Body of pancreas (tissue), 4 donors: ENCODE measurements at places on chromosomes 5 and 9. TPM values are rescaled to one million over a fixed set of nuclear protein-coding genes. Genes with fewer than 3 reads are reported as not detected.

FBP1 gene
- 28.5 TPM for total RNA-seq

TLR4 gene
- total RNA-seq, result 7.6 TPM

IRX2 gene
- total RNA-seq, result 3.0 TPM

PCDHB12 gene
- 3.4 TPM for total RNA-seq

REEP5 gene
- 52.1 TPM for total RNA-seq

FOXD4L6 gene
- total RNA-seq, result not detected

SLC46A2 gene
- 0.78 TPM for total RNA-seq

ZNF79 gene
- total RNA-seq, result 11.5 TPM

CDC23 gene
- total RNA-seq, result 6.6 TPM

SLC6A7 gene
- total RNA-seq, result not detected

TOR4A gene
- total RNA-seq, result 9.9 TPM

CCL21 gene
- 32.6 TPM for total RNA-seq

CCDC192 gene
- total RNA-seq, result not detected

DNA sequence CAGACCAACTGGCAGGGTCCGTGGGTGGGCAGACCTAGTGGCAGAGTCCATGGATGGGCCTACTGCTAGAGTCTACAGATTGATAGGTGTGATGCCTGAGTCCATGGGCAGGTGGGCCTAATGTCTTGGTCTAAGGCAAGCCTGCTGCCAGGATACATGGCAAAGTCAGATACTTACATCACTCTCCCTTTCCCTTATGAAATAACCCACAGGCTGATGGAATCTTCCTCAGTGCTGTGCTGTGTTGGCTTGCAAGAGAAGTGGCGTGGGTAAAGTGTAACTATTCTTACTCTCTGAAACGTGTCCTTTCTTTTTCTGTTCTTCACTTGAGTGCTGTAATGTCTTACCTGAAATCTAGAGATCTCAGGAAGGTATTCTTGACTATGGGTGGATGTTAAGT lies 67.3 kb upstream of the ADRB2 start:
- DNase-seq, result no peak

DNA sequence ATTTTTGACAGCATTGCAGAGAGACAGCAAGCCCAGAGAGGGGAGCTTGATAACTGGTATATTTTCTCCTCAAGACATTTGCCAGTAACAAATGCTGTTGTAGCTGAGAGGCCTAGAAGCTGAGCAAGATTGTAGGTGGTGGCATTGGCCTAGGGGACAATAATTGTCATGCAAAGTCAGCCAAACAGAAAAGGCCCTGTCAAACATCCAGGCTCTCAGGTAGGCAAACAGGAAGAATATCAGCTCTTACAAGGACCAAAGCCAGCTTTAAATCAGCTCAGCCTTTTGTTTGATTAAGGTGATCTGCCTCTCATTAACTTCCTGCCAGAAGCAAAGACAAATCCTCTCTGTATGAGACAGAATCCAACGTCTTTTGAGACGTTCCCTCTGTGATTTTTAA lies 29.7 kb upstream of the BARX1 start:
- DNase-seq, result no peak

DNA sequence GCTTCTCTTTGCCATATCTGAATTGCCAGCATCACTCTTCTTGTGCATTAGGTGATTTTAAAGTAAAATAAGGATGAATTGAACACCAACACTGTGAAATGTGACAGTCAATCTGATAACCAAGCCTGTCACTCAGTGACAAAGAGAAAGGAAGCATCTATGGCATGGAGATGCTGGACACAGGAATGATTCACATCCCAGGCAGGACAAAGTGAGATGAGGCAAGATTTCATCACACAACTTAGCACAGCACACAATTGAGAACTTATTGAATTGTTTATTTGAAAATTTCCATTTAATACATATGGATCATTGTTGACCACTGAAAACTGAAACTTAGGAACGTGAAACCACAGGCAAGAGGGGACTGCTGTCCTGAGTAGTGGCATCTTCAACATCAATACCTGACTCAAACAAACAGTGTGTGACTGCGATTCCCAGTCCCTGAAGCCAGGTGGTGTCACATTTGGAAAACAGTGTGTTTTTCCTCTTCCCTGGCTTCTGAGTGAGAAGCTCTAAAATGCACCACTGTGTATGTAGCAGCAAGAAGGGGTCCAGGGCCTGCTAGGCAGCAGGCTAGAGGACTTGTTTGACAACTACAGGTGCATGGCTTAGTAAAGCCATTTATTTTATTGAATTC lies 10.7 kb downstream of the GAPT start:
- DNase-seq, result no peak

GRCh38 chr9:86486891-86487837 lies 133.0 kb upstream of the TUT7 start:
- no peak for DNase-seq

DNA sequence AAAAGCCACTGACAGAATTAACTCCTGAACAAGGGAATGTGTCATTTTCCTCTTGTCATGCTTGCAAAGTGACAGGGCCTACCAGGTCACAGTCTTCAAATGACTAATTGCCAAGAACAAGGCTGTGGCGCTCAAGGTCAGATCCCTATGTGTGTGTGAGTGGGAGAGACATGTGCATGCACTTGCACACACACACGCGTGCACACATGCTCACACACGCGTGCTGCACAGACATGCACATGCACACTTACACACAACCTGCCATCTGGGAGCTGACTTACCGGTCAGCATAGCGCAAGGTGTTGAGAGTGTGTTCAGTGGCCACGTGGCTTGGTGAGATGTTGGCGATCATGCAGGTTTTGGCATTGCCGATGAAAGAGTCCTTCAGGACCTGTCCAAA lies 69.8 kb downstream of the KIF24 start:
- DNase-seq, result no peak

DNA sequence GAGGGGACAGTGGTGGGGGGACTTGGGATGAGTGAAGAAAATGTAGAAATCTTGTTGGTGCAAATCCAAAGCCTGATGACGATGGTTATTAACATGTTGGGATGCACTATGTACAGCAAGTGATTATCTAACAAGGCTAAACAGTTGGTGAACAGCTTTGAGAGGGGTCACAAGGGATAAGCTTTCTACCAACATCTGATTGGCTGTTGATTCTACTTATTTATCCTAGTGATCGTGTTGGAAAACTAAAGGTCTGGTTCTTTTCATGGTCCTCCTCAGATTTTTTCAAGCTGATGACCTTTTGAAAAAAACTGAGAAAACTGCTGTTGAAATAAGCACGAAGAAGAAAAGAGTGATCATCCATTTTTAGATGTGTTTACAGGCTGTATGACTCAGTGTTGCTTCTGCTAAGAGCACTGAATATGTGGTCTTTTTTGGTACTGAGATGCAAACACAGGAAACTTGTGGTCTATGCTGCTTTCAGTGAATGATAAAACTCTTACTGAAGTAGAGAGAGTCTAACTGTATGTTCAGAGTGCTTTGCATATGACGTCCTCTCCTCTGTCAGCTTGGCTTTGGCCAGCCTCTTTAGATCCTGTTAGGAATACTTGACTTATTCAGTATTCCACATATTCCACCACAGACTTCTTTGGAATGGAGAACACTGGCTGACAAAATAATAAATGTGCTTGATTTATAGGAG lies 174.8 kb downstream of the SLF1 start:
- no peak for DNase-seq

DNA sequence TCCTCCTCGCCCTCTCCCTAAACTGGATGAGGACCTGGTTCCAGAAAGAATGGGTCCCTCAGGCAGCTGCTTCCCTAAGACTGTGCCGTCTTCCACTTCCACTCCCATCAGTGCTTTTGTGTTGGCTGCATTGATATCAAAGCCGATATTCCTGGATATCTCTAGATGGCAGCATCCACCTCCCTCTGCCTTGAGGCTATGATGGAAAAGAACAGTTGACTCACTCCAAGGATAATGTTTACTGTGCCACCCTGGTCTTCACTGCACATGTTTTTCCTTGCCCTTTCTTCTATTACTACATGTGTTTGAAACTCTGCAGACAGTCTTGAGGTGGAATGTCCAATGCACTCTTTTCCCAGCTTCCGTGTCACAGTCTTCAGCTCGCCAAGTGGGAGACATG lies 211.6 kb downstream of the MAST4 start:
- peak; percentile 14 for DNase-seq

DNA sequence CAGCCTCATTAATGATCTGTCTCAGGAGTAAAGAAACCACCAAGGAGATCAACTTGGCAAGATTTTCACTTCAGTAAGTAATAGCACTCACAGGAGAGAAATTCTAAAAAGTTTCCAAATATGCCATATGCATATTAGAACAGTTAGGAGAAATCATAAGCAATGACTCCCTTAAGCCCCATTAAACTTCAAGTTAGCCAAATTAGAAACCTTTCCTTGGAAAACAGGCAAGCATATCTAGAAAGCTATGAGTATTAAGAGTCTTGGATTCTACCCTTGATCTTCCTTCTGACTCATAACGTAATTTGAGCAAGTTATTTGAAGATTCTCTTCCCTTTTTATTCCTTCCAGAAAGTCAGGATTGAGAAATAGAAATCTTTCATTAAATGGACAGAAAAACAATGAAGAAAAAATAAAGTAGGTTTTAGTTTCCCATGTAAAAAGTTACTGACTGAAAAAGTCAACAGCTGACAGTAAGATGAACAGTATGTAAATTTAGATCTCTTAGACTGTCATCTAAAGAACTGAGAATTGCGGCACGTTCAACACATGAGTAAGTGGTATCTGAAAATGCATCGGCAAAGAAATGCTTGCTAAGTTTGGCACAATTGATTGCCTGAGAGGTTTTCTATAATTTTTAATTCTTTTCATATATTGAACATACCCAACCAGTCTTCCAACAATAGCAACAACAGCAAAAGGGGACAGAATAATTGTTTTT lies 565.7 kb upstream of the FTMT start:
- DNase-seq, result no peak

DNA sequence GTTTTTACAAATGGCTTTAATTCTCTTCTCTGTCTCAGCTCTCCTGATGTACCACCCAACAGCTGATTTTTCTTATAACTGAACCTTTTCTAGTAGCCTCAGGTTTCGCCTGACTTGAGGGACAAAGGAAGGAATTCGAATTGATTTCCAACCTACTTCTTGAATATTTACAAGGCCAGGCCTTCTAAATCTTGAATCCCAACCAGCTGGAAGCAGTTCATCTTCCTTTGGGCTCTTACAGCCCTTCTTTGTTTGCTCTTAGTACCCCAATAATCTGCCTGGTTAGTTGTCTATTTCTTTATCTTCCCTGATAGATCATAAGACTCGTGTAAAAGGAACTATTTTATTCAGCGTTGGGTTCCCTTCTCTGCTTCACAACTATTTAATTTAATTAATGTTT lies 95.9 kb downstream of the NLN start:
- no peak for DNase-seq

GRCh38 chr9:112544477-112544876 lies 57.9 kb downstream of the KIAA1958 start:
- DNase-seq, result no peak

GRCh38 chr9:137237759-137238726 lies 3.0 kb upstream of the TUBB4B start:
- peak; percentile 60 for DNase-seq

- no peak for DNase-seq
Observed at GRCh38 chr5:4544049-4544670, 596.0 kb upstream of the ADAMTS16 start.

DNA sequence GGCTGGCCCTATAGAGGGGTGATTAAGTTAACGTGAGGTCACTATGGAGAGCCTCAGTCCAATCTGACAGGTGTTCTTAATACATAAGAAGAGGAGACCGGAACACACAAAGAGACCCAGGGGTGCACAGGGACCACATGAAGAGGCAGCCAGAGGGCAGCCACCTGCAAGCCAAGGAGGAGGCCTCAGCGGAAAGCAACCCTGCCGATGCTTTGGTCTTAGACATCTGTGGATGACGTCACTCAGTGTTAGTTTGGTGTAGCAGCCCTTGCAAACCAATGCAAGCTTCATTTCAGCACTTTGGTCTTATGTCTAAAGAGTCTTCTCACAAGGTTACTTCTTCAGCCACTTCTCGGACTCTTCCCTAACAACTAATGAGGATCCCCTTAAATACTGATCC lies 47.6 kb upstream of the GRHPR start:
- DNase-seq, result no peak

- no peak for DNase-seq
Observed at GRCh38 chr9:90423661-90424193, 218.9 kb downstream of the DIRAS2 start.

DNA sequence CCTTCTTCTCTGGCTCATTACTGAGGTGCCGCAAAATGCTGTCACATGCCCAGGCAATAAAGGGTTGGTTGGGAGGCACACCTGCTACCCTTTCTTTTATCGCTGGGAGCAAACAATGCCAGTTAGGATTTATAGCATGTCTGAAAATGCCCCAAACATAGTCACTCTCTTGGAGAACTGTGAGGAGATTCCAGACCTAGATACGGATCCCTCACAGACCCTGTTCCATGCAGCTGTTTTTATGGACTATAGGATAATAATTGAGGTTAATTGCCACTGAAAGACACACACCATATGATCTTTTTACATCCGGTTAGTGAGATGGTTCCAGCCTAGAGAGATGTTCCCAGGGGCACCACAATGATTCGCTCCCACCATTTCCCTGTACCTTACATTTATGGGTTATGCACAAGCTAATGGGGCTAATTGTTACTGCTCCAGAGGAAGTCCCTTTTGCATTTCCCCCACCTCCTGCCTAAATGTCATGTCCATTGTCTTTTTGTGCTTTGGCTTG lies 318.1 kb downstream of the PIK3R1 start:
- DNase-seq, result no peak

DNA sequence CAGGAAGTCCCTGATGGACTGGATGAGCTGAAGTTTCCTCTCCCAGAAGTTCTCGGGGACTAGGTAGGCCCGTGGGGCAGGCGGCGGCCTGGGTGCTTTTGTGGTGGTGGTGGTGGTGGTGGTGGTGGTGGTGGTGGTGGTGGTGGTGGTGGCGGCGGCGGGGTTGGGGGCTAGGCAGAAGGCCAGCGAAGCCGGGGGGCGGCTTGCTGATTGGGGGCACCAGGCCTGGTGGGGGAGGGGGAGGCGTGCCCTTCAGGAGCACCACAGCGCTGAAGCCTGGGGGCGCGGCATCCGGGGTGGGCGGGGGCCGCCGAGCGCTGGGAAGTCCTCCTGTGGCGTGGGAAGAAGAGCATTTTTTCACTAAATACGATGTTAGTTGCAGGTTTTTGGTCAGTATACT lies 26.9 kb downstream of the SPATA31C1 start:
- no peak for DNase-seq

DNA sequence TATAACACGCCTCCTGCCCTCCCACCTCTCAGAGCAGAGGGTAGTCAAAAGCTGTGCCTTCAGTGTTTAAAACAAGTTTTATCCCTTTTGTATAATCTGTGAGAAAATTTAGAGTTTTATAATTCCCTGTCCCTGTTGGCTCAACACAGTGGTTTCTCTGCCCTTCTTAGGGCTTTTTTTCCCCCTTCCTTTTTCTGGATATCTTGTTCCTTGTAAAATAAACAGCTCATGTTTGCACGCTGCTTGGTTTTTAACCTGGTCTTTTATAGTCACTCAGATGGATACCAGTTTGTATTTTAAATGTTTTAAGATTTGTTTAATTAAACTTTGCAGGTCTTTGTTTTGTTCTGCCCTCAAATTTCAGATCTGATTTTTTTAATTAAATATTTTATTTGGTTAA lies 26.7 kb downstream of the OCLN start:
- DNase-seq, result no peak

- no peak for DNase-seq
Observed at GRCh38 chr5:151612689-151613427, 21.7 kb upstream of the FAT2 start.
